ENCODE measurements at places on chromosomes 11 and 22. TPM values are rescaled to one million over a fixed set of nuclear protein-coding genes. Genes with fewer than 3 reads are reported as not detected.

RAB36 gene
- total RNA-seq, result 0.27 TPM

DNA sequence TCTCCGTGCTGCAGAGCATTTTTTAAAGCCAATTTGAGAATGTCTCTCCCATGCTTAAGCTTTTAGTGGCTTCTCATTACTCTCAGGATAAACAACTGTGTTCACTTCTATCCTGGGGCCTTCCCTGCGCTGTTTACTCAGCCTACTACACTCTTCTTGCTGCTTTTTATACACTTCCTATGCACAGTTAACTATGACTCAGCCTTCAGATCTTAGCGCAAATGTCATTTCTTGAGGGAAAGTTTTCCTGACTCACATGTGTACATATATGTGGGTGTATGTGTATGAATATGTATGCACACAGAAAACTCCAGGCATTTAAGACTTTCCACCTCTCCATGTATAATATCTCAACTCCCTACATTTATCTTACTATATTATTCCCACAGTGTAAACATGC is 9.8 kb downstream of the THAP12 start:
- no peak overlapping the region for H3K27ac ChIP-seq
- H3K36me3 ChIP-seq, result no peaks in the 10 kb centered on the region

DNA sequence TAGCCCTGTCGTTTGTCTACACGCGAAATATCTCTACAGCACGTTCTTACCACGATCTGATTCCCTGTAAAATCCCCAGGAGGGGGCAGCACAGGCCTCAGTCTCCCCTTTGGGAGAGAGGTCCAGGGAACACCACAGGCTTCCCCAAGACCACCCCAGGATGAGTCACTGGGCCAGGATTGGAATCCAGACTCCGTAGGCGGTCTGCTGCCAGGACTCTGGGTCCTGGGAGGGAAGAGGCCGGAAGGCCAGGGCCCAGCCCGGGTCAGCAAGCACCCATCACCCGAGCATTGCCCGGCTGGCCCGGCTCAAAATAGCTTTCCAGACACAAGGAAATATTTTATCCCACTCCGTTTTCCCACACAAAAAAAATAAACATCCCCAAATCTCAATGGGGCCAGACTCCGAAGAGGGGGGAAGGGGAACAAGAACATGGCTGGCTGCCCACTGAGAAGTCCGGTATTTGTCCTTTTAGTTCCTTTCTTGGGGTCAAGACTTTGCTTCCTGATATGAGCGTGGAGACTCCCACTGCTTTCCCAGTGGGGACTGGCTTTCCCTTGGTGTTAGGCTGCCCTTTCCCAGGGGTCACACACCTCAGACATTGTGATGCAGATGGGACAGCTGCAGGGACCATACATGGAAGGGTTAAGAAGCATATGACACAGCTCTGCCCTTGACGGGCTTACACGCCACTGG is 91.3 kb downstream of the LRRC32 start:
- no peaks in the 10 kb centered on the region for H3K36me3 ChIP-seq
- H3K27me3 ChIP-seq, result peaks cover 2% of the 10 kb centered on the region
- DNase-seq, result no peak
- H3K27ac ChIP-seq, result no peak overlapping the region

DNA sequence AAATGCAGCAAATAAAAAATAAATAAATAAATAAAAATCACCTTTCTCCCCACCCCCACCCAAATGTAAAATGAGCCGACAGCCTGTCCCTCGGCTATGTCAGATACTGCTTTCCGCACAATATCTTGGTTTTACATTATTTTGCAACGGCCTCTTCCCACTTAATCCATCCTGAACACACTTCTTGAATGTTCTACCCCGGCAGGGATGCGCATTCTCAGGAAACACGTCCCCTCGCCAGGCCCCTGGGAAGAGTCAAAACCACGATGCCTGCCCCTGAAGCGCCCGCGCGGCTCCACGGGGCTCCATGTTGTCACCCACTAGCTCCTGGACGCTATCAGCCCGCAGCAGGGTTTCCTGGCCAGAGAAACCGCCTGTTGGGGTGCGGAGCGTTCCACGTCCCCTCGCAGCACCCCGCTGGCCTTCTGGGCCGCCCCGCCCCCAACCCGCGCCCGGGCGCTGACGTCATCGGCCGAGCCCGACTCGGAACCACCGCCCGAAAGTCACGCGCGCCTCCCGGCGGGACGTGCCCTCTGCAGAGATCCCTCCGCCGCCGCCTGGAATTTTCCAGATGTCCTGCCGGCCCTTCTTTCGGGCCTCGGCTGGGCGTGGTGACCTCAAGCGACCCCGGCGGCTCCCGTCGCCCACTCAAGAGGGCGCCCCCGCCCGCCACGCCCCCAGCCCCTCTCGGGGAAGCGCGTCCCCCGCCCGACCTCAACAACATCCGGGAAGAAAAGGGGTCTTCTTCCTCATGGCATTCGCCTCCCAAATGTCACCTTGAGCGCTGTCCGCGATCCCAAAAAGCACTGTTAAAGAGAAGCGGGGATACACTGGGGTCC is 585 bp upstream of the NEAT1 start:
- H3K4me1 ChIP-seq, result peaks cover 46% of the 10 kb centered on the region
- H3K27me3 ChIP-seq, result peaks cover 5% of the 10 kb centered on the region
- DNase-seq, result peak; percentile 94

WNT7B gene
- not detected for total RNA-seq

DNA sequence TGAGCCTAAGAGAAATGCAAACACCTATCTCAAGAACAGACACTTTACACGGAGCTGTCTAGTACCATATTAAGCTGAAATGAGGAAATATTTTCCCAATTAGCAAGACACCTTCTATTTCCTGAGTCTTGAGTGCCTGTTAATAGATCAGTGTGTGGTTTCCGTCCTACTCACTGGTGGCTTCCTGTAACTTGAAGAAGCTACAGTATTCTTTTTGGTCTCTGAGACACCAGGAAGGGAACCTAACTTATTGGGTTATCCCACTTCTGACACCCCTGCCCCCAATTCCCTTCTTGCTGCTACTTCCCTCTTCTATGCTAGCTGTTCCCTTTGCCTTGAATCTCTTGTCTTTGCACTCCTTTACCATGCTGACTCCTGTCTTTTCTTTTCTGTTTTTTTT is 92.7 kb downstream of the FDX1 start:
- no peaks in the 10 kb centered on the region for H3K27me3 ChIP-seq
- H3K27ac ChIP-seq, result no peak overlapping the region
- peaks cover 14% of the 10 kb centered on the region for H3K4me1 ChIP-seq
- no peak overlapping the region for H3K4me3 ChIP-seq
- DNase-seq, result no peak
- H3K36me3 ChIP-seq, result peaks cover 1% of the 10 kb centered on the region

KCNA4 gene
- not detected for total RNA-seq

ATXN10 gene
- total RNA-seq, result 103 TPM

DNA sequence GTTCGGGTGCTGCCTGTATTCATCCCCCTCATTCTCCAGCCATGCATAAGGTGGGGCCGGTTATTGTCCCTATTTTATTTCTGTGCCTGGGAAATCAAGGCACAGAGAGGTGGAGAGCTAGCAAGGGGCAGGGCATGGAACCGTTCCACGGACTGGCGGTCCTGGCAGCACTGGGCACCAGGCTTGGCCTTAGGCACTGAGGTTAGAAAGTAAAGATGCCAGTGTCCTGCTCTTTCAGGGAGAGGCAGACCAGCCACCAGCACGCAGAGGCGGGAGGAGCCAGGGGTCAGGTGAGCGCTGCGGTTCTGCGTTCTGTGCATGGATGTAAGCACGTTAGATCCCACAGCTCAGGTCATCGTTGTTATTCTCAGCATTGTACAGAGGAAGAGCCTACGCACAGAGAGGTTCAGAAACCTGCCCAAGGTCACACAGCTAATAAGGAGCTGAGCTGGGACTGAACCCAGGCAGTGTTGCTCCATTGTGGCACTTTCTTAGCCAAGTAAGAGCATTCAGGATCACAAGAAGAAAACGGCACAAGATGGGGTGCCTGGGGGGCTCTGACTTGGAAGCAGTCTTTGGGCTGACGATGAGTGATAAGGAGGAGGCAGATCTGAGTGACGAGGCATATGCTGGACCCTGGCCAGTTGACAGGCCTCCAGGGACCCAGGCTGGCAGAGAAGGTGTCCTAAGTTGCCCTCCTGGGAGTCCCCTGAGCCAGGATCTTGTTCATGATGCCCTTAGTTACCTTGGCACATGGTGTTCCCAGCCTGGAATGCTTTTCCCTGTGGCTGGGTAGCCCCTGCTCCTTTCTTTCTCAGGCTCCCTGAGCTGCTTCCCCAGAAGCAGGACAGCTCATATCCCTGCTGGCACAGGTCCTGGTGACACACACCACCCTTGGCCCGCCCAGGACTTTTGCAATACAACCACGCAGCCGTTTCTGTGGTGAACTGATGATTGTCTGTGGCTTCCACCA is 41.1 kb downstream of the OSBPL5 start:
- no peak for DNase-seq
- no peaks in the 10 kb centered on the region for H3K4me1 ChIP-seq
- H3K27me3 ChIP-seq, result no peaks in the 10 kb centered on the region
- H3K27ac ChIP-seq, result no peak overlapping the region
- H3K4me3 ChIP-seq, result no peak overlapping the region
- no peaks in the 10 kb centered on the region for H3K36me3 ChIP-seq

- H3K27me3 ChIP-seq, result no peaks in the 10 kb centered on the region
- peaks cover 14% of the 10 kb centered on the region for H3K36me3 ChIP-seq
- peaks cover 53% of the 10 kb centered on the region for H3K4me1 ChIP-seq
- H3K27ac ChIP-seq, result peak overlapping the region; percentile 93
- peak; percentile 26 for DNase-seq
These were observed 80.0 kb upstream of the PPARA start for GRCh38 chr22:46070215-46070802.

DLG2 gene
- 0.85 TPM for total RNA-seq

GRCh38 chr11:98185245-98185644 is 835.5 kb upstream of the CNTN5 start:
- DNase-seq, result no peak
- no peak overlapping the region for H3K4me3 ChIP-seq
- H3K4me1 ChIP-seq, result no peaks in the 10 kb centered on the region
- no peaks in the 10 kb centered on the region for H3K36me3 ChIP-seq

PLAAT3 gene
- total RNA-seq, result 1.3 TPM

DNA sequence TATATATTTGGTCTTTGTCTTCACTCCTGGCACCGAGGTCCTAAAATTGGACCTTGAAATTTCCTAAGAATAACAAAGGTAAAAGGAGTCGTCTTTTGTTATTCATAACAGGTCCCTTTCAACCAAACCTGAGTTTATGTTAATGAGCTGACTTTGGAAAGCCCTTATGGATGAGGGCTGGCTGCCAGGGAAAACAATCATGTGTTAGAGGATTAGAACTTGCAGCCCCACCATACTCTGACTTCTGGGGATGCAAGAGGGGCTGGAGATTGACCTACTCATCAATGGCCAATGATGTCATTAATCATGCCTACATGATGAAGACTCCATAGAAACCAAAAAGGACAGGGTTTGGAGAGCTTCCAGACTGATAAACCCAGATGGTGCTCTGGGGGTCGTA is 118.9 kb downstream of the MRTFA start:
- peaks cover 26% of the 10 kb centered on the region for H3K36me3 ChIP-seq
- no peak overlapping the region for H3K4me3 ChIP-seq
- H3K4me1 ChIP-seq, result peaks cover 32% of the 10 kb centered on the region
- DNase-seq, result no peak
- H3K27me3 ChIP-seq, result no peaks in the 10 kb centered on the region

PDGFD gene
- total RNA-seq, result not detected

DNA sequence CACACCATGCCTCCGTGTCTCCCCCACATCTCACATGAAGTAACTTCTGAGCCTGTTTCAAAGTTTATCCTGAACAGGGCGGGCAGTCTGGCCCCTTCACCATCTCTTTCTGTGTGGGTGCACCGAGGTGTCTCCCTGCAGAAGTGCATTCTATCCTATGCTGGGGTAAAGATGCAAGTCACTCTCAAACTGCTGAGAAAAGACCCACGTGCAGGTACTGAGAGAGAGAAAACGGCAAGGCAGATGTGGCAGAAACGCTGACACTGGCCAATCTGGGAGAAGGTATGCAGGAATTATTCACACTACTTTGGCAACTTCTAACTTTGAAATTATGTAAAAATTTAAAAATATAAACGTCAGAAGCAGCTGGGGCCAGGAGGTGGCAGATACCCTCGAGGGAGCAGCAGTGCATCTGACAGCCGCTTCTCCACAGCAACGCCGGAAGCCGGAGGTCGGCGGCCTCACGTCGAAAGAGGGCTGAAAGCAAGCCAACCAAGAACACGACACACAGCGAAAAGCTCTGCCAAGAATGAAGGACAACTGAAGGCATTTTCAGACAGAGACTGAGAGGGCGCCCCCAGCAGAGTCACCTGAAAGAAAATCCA is 34.2 kb upstream of the MOB2 start:
- peaks cover 9% of the 10 kb centered on the region for H3K4me1 ChIP-seq
- no peaks in the 10 kb centered on the region for H3K27me3 ChIP-seq
- H3K4me3 ChIP-seq, result no peak overlapping the region
- no peaks in the 10 kb centered on the region for H3K36me3 ChIP-seq
- peak overlapping the region; percentile 38 for H3K27ac ChIP-seq

DNA sequence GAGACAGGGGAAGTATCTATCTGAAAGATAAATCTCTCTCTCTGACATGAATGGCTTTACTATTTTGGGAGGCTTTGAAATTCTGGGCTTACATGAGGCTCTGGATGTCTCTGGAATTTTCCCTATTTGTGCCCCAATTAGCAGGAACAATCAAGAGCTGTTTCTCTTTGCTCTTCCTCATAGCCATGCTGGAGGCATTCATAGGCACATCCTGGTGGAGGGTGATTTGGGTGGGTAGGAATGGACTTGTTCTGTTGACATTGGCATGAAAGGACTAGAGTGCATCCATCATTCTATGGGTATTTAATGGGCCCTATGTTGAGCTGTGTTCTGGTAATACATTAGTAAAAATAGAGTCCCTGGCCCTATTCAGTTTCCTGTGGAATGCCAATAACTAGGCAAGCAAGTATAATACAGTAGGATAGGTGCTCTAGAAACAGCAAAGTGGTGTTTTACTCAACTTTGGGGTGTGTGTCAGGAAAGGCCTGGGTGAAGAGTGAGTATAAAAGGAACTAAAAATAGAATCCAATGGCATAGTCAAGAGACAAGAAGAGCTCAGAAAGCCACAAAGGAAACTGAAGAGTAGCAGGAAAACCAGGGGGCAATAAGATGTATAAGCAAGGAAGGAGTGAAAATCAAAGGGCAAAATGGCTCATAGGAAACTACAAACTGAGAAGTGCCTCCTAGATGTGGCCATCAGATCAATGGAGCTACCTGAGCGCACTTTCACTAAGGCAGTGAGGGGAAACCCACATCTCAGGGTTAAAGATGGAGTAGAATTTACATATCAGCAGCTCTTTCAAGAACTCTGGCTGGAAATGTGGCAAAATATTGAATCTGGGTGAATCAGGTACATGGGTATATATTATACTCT is 45.0 kb downstream of the CWC15 start:
- DNase-seq, result no peak
- peaks cover 43% of the 10 kb centered on the region for H3K4me1 ChIP-seq
- H3K36me3 ChIP-seq, result peaks cover 15% of the 10 kb centered on the region
- no peak overlapping the region for H3K4me3 ChIP-seq
- no peaks in the 10 kb centered on the region for H3K27me3 ChIP-seq
- H3K27ac ChIP-seq, result no peak overlapping the region

PRG3 gene
- not detected for total RNA-seq
